ENCODE measurements at places on chromosomes 2 and 18. TPM values are rescaled to one million over a fixed set of nuclear protein-coding genes. Genes with fewer than 3 reads are reported as not detected.
A peak's percentile ranks its signal among the peaks of the same experiment; 100 is the strongest.

DNA sequence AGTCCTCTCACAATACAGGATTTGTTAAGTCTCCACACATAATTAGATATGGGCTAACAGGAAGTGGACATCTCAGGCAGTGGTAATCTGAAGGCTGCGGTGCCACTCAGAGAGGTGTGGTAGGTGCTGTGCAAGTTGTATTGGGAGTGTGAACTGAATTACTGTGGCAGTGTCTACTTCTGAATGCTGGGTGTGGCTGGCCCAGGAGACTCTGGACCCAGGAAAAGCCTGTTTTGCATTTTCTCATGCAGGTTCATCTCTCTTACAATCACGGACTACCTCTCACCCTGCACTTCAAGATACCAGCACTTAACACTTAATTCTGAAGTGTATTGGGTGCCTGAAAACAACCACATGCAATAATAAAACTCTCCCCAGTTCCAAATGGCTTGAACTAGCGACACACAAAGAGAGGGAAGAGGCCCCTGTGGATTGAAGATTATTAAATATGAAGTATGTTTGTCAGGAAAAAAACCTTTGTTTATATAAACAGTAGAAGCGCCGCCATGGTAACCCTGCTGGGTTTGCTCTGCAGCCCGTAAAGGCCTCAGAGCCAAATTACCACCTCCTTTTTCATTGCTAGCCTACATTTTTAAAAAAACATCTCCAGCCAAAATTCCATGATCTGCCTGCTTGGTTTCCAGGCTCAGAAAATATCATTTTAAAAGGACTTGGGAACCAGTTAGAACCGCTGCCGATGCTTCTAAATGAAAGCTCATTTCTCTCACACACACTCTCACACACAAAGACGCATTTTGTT, 77.5 kb downstream of the GFPT1 start:
- H3K27me3 ChIP-seq = no peaks in the 10 kb centered on the region
- DNase-seq = no peak
- H3K27ac ChIP-seq = peak overlapping the region; percentile 84

GRCh38 chr2:227629435-227629834, 12.1 kb downstream of the SCYGR4 start:
- DNase-seq = no peak
- peaks cover 11% of the 10 kb centered on the region for H3K27me3 ChIP-seq
- no peaks in the 10 kb centered on the region for H3K36me3 ChIP-seq
- H3K4me3 ChIP-seq = no peak overlapping the region
- no peak overlapping the region for H3K27ac ChIP-seq
- H3K4me1 ChIP-seq = no peaks in the 10 kb centered on the region

DNA sequence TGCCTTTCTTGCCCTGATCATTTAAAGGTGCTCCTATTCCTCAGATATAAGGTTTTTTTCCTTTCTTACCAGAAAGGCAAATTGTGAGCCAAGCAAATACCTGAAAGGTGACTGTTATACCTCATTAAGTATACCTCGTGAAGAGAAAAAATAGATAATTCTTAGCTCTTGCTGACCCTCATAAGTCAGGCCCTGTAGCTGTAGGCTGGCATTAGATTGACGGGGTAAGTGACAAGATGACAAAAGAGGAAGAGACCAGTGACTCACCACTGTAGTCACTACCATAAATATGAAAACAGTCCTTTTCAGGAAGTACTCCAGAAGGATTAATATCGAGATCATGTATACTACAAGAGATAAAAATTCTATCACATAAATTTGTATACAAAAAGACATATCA, 104.6 kb downstream of the PTPN4 start:
- no peaks in the 10 kb centered on the region for H3K27me3 ChIP-seq
- H3K4me1 ChIP-seq = no peaks in the 10 kb centered on the region
- H3K4me3 ChIP-seq = no peak overlapping the region
- H3K27ac ChIP-seq = no peak overlapping the region
- DNase-seq = no peak

PSMA8 gene
- total RNA-seq = not detected

- H3K4me3 ChIP-seq = no peak overlapping the region
- H3K27ac ChIP-seq = no peak overlapping the region
- H3K36me3 ChIP-seq = no peaks in the 10 kb centered on the region
- H3K4me1 ChIP-seq = no peaks in the 10 kb centered on the region
- H3K27me3 ChIP-seq = no peaks in the 10 kb centered on the region
Observed at GRCh38 chr2:607709-608108, 69.5 kb downstream of the TMEM18 start.

- H3K27ac ChIP-seq = no peak overlapping the region
- no peaks in the 10 kb centered on the region for H3K27me3 ChIP-seq
- H3K4me1 ChIP-seq = no peaks in the 10 kb centered on the region
- H3K36me3 ChIP-seq = no peaks in the 10 kb centered on the region
- no peak for DNase-seq
Observed at GRCh38 chr2:214232271-214232670, 178.6 kb upstream of the VWC2L start.

DNA sequence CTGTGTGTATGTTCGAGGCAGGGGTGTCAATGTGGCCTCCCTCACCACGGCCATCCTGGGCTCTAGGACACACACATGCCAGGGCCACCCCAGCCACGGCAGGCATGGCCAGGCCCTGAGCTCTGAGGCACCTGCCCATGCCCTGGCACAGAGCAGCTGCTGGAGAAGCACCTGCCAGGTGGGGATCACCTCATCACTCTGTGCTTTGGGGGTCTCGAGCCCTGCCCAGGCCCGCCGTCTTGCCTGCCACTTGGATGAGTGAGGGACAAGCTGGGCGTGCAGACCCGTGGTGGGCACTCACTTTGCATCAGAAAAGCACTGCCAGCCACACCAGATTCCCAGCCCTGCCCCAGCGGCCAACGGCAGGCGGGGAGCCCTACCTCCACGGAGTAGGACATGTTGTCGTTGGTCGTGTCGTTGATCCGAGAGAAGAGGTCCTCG, 33.1 kb downstream of the KIF1A start:
- no peak overlapping the region for H3K27ac ChIP-seq
- no peaks in the 10 kb centered on the region for H3K36me3 ChIP-seq
- no peak for DNase-seq
- H3K27me3 ChIP-seq = no peaks in the 10 kb centered on the region
- H3K4me1 ChIP-seq = no peaks in the 10 kb centered on the region
- H3K4me3 ChIP-seq = no peak overlapping the region

DNA sequence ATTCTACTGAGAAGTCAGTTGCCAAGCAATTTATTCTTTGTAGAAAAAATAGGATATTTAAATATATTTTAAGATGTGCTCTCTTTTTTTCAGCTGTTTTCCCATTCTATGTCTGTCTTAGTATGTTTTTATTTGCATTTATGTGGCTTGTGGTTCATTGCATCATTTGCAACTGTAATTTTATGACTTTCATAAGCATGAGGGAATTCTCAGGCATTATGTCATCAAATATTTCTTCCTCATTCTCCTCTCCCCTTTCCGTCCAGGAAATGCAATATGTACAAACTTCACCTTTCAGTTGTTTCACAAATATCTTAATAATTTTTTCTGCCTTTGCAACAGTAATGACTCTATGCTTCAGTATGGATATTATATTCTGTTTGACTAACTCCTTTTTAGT, 560.2 kb upstream of the LRATD1 start:
- DNase-seq = no peak
- H3K27ac ChIP-seq = no peak overlapping the region
- no peaks in the 10 kb centered on the region for H3K36me3 ChIP-seq

UGT1A8 gene
- total RNA-seq = 0.15 TPM

GRCh38 chr2:26587994-26588393, 53.2 kb downstream of the CIB4 start:
- H3K27me3 ChIP-seq = peaks cover 18% of the 10 kb centered on the region
- H3K4me3 ChIP-seq = no peak overlapping the region
- no peaks in the 10 kb centered on the region for H3K36me3 ChIP-seq
- H3K27ac ChIP-seq = no peak overlapping the region
- no peak for DNase-seq

NRP2 gene
- total RNA-seq = 6.7 TPM

- H3K36me3 ChIP-seq = no peaks in the 10 kb centered on the region
- DNase-seq = peak; percentile 52
Observed at GRCh38 chr2:235263205-235264120, 230.4 kb upstream of the AGAP1 start.

Measured in Panc1 (cell line).